SHP77 (cell line): ENCODE measurements at places on chromosomes 1 and 21.
A peak's percentile ranks its signal among the peaks of the same experiment; 100 is the strongest.

- DNase-seq = no peak
Observed at GRCh38 chr1:27455139-27455811, 34.7 kb downstream of the WASF2 start.

DNA sequence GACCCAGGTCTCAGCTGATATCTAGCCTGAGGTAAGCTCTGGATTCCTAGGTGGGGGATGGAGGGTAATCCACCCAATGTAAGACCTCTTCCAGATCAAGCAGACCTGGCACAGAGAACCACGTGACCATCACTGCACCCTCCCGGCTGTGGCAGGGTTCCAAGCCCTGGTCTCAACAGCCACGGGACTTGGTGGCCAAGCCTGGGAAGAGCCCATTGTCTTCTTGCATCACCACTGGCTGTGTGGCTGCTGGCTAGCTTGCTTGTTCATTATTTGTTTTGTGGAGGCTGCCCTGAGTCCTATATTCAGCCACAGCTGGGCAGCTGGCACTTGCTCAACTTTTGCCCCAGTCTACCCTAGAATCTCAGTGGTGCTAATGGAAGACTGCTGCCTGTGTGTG, 24.1 kb upstream of the NFASC start:
- DNase-seq = peak; percentile 92

DNA sequence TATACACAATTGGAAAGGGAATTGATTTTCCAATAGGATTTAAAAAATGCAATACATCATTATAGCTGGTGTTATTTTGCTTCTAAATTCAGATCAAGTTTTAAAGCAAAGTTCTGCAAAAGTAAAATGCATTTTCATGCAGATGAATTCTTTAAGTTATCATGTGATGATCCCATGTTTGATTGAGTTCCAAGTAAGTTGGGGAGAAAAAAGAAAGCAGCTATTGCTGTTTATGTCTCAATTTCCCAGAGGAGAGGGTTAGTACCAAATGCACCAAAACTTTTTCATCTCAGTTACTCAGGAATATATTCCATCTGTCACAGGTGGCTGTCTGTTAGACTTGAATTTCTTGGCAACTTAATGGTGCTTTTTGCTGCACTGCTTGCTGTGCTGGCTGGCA, 29.7 kb downstream of the HSPA13 start:
- DNase-seq = no peak

DNA sequence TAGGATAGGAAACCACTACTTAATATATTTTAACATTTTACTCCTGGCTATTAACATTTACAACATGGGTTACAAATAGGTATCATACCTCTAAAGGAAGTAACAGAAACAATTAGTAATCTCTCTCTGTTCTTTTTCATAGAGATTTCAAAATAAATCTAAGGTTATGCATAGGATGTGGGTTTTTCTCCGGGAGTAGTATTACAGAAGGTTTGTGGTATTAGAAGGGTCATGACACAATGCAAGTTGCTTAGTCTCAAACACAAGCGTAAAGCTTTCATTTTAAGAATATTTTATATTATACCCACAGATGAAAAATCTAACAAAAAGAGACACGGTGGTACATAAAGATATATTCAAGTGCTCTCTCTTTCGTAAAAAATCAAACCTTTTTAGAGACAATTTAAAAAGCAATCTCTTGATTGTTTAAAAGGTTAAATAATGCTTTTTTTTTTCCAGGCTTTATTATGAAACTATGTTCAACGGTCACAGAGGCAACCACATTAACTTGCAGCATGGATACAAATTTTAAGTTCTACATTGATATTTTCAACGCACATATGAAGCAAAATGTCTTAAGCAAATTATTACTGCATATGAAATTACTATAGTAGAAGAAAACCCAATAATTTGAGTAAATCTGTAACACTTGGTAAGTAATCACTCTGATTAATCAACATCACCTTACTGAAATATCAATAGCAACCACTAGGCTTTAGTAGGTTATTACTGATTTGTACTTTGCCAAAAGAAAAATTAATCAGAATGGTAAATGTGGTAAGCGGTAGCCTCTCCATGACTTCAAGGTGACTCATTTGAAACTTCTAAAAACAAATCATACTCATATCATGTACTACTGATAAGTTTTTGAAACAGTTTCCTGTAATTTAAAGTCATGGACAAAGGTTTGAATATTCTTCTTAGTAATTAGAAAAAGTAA, 97.4 kb upstream of the GFI1 start:
- DNase-seq = no peak

- DNase-seq = no peak
Observed at GRCh38 chr1:48543854-48544253, 71.8 kb upstream of the SPATA6 start.

DNA sequence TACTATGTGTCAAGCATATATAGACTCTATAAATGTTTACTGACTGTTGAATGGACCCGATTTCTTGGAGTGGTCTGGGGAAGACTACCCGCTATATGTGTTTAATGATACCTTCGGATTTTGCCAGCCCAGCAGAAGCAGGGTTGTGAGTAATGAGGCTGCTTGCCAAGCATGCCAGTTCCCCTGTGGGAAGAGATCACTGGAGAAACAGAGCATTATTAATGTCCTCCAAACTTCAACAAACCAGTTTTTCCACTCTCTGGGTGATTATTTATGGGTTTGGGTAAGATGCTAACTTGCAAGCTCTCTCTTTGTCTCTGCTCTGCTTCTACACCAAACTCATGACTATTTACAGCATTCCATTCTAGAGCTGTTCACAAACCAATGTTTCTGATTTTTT, 25.1 kb upstream of the PHGDH start:
- no peak for DNase-seq

- DNase-seq = no peak
Observed at GRCh38 chr1:100187912-100188311, 9.9 kb upstream of the LRRC39 start.

DNA sequence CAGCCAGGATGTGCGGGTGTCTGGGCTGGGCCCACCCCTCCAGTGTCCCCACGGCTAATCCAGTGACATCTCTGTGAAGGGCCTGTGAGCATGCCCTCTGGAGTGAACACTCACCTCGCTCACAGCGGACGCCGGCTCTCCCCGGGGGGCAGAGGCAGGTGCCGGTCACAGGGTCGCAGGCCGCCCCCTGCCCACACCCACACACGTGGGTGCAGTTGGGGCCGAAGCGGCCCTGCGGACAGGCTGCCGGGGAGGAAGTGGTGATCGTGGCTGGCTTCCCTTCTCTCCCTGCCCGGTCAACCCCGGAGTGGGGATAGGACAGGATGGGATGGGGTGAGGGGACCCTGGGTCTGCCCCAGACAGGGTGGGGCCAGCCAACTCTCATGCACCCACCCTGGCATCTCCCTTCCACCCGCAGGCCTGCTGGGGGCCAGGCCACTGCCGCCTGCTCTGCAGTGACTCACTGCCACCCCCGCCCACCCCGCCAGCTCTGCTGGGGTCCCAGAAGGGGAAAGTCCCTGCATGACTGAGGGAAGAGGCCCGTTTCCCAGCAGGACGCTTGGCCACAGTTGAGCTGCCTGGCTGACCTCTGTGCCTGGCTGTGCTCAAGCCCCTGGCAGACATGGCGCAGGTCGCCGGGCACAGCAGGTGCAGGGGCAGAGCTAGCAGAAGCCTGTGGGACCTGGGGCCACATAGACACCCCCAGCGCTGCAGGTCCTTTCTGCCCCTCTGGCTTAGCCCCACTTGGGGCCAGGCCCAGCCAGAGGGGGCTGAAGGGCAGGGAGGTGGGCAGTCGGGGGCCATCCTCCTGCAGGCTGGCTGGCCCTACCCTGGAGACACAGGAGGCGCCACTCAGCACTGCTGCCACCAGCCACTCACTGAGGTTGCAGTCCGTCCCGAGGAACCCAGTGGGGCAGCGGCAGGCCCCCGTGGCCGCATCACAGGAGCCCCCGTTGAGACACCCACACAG, 41.6 kb downstream of the ARHGEF16 start:
- DNase-seq = no peak

DNA sequence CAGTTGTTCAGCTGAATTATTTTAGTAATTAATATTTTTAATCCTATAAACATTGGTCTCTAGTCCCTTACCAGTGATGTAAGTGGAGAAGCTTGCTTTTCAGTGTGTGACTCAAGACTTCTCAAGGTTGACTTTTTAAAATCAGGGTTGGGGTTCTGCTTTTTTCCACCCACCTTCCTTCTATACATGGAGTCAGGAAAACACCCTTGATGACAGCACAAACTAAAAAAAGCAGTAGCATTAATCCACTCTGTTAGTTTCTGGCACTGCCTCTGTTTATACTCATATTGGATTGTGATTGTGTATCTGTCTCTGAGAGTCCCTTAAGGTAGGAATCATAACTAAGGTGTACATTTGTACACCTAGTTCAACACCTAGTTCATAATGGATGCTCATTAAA, 8.3 kb upstream of the PLEKHO1 start:
- DNase-seq = no peak

- no peak for DNase-seq
Observed at GRCh38 chr1:76093522-76094312, 19.2 kb downstream of the ST6GALNAC3 start.

GRCh38 chr1:208990456-208990855, 593.1 kb upstream of the CAMK1G start:
- no peak for DNase-seq

DNA sequence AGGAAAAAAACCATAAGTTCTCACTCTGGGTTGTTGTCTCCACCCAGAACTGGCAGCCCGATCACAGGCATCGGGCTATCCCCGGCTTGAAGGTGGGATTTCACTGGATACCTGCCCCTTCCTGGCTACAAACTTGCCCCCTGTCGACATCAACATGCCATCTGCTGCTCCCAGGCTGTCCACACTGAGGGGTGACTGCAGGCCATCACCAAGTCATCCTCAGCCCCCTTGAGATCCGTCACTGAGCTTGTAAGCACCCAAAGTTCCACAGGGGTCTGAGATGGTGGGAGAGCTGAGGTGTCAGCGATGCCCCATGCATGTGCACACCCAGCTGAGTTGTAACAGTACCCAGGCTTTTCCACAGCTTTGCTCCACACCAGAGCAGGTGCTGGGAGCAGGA, 211.0 kb downstream of the AMY1C start:
- no peak for DNase-seq

DNA sequence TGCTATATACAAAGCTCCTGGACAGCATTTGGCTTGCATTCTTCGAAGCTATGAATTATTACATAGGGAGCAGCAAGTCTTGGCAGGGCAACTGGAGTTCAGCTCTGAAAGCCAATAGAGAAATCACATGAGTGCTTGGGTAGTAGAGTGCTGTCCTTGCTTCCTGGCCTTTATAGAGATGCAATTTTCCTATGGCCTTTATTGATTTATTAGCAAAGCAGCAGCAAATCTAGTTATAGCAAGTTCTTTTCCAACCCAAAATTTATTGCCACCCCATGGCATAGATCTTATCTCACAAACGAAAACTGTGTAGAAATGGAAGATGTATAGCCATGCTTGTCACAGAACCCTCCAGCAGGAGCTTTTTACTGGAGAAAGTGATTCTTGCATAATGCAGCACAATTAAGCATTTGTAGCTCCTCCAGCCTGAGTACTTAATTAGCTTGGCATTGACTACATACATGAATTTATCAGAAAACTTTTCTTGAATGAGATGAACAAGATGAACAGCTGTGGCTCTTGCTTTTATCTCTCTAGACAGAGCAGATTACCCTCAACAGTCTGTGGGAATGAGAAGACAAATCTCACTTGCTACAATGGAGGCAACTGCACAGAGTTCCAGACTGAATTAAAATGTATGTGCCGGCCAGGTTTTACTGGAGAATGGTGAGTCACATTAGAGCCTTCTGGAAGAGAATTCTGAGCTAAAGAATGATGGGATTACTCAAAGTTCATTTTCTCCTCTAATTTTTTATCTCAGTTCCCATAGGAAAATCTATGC, 170.1 kb downstream of the CRB1 start:
- DNase-seq = no peak

DNA sequence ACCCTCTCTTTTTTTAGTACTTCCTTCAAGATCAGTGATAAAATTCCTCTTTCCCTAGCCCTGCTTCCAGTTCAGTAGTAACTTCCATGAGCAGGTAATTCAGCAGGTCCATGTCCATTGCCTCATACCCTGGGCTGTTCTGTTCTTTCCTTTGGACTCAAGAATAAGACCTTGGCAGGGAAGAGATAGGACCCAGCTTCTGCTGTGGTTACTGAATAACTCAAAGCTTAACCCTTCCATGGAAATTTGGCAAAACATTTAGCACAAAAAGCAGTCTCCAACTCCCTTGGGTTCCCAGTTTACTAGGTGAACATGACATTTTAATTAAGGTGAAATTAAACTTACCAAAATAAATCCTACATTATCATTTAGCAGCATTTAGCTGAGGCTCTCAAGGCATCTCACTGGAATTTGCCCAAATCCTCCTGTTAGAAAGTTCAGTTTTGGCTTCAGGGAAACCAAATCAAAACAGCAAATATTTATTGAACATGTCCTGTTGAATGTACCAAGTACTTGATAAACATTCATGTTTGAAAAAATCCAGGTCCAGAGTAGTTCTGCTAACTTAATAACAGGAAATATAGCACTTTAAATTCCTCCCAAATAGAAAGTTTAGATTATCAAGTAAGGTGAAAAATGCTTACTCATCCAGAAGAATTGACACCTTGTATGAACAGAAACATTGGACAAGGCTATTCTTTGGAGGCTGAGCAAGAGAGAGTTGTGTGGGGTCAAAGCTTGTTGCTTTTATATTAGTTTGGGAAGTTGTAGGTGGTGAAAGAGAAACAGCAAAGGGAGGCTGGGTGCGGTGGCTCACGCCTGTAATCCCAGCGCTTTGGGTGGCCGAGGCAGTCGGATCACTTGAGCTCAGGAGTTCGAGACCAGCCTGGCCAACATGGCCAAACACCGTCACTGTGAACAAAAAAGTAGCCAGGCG, 8.4 kb upstream of the SERPINC1 start:
- DNase-seq = no peak

DNA sequence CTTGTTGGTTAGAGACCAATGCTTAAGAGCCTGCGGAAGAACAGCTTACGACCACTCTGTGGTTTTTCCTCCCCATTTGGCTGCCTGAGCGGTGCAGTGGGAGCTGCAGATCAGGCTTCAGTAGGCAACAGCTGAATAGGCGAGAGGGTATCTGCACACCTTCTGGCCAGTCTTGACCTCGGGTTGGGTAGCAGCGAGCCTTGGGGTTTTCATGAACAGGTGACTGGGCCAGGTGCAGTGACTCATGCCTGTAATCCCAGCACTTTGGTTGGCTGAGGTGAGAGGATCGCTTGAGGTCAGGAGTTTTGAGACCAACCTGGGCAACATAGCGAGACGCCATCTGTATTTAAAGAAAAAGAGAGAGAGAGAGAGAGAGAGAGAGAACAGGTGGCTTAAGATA, 41.0 kb downstream of the NENF start:
- no peak for DNase-seq

GRCh38 chr21:15592957-15593356, 136.8 kb upstream of the USP25 start:
- no peak for DNase-seq

GRCh38 chr1:85001742-85002141, 4.8 kb upstream of the MCOLN2 start:
- no peak for DNase-seq

- DNase-seq = no peak
Observed at GRCh38 chr1:151963288-151963687, 30.4 kb downstream of the S100A10 start.

GRCh38 chr1:84289169-84289785, 12.2 kb upstream of the SAMD13 start:
- DNase-seq = no peak
